COR-L47 (cell line): ENCODE measurements at places on chromosomes 1 and 21.

- DNase-seq = no peak
Measured at GRCh38 chr1:231013391-231014015, 26.6 kb downstream of the FAM89A start.

DNA sequence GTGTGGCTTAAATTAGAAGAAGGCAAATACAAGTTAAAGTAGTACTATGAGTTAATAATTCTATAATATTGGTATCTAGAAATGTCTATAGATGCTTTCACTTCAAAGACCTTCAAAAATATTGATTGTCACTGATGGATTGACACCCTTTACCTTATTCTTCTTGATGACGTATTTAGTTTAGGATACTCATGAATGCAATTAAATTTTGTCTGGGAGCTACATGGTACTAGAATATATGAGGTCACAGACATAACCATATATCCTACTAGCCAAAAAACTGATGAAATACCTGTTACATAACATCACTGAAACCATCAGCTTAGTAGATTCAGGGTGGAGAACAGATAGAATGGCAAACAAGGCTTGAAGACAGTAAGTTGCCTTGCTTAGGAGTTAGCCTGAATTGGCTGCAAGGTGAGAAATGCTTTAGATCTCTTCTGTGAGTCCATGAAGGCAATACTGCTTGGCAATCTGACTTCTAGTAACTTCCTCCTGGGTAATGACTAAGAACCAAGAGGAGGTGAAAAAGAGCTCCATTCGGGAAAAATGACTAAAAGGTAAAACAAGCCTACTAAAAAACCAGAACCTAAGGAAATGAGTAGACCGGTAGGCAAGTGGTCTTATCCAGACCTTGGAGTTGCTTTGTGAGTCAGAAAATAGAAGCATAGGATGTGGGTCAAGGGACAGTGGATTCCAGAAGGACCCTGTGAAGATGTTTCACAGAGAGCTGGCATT is 16.9 kb upstream of the ARHGAP29 start:
- no peak for DNase-seq

DNA sequence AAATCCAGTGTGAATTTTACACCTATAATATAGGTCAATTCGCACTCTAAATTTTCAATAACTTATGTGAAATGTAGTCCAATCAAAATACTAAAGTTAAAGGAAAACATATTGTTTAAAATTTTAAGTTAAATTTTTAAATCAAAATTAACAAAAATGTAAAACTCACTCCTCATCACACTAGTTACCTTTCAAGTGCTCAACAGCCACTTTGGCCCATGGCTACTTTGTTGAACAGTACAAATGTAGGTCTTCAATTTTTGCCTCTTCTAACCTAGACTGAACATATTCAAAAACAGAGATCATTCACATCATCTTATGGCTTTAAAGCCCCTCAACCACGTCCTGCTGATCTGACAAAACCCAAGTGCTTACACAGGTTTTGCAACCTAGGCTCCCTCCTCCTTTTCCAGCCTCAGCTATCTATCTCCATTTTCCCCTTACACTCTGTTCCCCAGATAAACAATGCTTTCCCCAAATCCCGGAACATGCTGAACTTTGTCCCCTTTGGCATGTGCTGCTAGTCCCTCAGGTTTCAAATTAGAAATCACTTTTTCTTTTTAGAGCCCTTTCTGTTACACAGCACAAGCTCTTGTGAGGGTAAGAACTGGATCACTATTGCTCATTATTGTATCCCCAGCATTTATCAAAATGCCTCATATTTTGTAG is 110.6 kb downstream of the AKT3 start:
- no peak for DNase-seq

DNA sequence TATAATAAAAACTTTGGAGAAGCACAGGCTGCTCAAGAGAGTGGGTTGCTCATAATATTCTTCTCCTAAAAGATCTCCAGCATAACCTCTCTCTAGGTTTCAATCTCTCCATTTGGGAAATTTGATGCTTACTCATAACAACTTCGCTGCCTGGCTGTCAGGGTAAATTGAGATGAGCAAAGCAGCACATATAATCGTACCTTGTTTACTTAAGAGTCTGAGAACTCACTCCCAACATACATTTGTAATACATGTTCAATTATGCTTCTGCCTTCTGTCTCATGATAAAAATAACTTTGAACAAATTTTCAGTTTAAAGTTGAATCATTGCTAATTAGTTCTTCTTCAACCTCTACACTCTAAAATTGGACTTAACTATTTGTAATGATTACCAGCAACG is 68.9 kb downstream of the DUSP10 start:
- no peak for DNase-seq

- no peak for DNase-seq
Measured at GRCh38 chr1:208254376-208254775, 10.2 kb upstream of the PLXNA2 start.

GRCh38 chr1:43774359-43774758 is 67.0 kb downstream of the ST3GAL3 start:
- DNase-seq = no peak

- peak; percentile 4 for DNase-seq
Measured at GRCh38 chr21:15433091-15433490, 296.7 kb upstream of the USP25 start.
